ENCODE measurements at places on chromosomes 3 and 15.

- DNase-seq: no peak
Observed at GRCh38 chr3:350871-351371, 154.4 kb downstream of the CHL1 start.

- no peak for DNase-seq
Observed at GRCh38 chr15:59306520-59307164, 66.0 kb downstream of the MYO1E start.

- no peak for DNase-seq
Observed at GRCh38 chr3:45267097-45267496, 41.0 kb upstream of the TMEM158 start.

DNA sequence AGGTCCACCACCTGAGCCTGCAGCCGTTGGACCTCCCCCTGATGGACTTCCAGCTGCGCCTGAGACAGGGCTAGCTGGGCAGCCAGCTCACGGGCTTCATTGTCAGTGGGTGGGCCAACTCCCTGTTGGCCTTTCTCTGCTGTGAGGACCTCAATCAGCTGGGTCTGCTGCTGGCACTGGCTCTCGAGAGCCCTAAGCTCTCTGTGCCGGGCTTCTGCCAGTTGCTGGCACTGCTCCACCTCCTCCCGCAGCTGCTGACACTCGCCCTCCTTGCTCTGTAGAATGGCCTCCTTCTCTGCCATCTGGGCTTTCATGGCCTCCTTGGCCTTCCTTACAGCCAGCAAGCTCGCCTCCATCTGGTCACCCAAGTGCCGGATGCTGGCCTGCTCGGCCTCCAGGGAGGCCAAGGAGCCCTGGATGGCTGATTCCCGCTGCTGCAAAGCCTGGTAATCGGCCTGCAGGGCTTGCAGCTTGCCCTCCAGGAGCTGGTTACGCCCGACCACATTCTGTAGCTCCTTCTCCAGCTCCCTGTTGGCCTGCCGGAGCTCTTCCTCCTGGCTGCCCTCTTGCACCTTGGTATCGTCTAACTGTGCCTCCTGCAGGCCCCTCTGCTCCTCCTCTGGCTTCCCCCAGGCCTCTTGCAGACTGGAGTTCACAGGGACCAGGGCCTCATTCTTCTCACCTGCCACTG lies 23.8 kb downstream of the CXCR6 start:
- no peak for DNase-seq

- DNase-seq: no peak
Observed at GRCh38 chr3:60188803-60189202, 1062.4 kb downstream of the FHIT start.

DNA sequence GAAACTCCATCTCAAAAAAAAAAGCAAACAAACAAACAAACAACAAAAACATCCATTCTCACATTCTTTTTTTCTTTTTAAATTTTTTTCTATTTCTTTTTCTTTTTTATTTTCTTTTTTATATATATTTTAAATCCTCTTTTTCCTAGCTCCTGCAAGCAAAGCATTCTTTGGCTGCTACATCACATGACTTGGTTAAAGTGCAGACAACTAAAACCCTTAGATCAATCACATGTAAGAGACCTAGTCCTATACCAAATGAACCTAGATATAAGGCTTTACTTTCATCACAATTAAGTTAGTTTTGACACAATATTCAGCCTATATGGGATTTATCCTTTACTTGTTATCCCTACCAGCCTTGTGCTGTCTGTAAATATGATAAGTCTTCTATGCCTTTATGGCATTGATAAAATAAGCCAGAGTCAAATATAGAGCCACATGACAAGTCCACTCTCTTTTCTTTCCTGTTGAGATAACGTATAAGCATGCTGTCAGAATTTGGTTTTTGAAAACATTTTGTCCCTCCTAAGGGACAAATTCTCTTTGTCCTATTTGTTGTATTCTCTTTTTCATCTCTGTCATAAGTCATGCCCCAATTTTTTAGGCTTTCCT lies 11.3 kb downstream of the UBR1 start:
- DNase-seq: no peak

DNA sequence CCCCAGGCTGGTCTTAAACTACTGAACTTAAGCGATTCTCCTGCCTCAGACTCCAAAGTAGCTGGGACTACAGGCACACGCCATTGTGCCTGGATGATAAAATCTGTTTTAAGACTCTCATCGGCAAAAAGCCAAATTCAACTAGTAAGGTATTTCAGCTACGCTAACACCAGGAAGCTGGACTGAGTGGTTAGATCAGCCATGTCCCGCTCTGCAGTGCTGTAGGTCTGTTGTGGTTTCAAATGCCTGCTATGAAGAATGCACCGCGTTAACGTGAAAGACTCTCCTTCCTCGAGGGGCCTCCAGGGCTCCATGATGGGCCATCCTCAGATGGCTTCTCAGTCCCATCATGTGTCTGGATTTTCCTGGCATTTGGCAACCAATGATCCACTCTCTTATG lies 70.2 kb downstream of the PCOLCE2 start:
- DNase-seq: no peak

DNA sequence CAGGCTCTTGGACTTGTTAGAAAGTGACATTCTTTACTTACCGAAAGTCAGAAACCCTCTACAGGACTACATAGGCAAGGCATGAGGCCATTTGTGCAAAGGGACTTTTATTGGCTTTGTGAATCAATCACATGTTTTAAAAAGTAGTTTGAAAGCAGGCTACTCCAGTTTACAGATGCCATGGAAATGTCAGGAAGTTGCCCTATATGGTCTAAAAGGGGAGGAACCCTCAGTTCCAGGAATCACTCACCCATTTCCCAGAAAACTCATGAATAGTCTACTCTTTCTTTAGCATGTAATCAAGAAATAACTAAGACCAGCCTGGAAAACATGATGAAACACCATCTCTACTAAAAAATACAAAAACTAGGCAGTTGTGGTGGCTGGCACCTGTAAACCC lies 51.0 kb upstream of the MKRN3 start:
- no peak for DNase-seq

DNA sequence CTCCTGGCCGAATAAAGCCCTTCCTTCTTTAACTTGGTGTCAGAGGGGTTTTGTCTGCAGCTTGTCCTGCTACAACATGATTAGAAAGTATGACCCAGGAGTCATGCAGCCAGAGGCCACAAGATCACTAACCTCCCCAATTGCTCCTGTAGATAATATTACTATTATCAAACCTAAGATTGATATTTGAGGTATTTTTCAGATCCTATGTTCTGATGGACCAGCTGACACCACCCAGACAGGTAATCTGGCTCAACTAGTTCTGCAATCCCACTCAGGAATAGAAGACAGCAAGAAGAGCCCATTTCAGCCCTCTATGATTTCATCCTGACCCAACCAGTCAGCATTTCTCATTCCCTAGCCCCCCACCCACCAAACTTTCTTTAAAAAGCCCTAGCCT lies 23.3 kb upstream of the LIMD1 start:
- no peak for DNase-seq

DNA sequence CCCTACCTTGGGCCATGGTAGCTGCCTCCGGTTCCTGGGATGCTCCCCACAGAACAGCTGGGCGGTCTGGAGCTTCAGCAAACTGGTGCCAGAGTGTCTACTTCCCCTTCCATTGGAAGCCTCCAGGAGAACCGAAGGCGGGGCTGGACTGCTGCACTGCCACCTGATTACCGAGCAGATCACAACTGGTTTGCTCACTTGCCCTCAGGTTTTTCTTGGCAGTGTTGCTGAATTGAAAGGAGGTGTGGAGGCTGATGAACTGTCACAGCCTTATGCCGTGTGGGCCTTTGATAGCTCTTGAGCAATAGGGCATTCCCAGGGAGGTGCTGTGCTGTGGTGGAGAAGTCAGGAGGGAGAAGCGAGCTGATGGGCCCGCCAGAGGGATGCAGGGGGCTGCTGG lies at the start of gene TGM5:
Gene TGM5 (minus strand): TSS at position 95 of the 400 bp plus-strand sequence. CDS start 79 bp downstream, at position 16.
- DNase-seq: no peak

GRCh38 chr3:65595222-65596028 lies 443.3 kb downstream of the MAGI1 start:
- no peak for DNase-seq

GRCh38 chr3:124887177-124887931 lies at the start of gene ITGB5:
Gene ITGB5 (minus strand): TSS chr3:124887365. CDS start chr3:124887000, 365 bp downstream.
- DNase-seq: peak; percentile 4

- DNase-seq: peak; percentile 25
Observed at GRCh38 chr3:64484289-64484992, 203.4 kb downstream of the ADAMTS9 start.

DNA sequence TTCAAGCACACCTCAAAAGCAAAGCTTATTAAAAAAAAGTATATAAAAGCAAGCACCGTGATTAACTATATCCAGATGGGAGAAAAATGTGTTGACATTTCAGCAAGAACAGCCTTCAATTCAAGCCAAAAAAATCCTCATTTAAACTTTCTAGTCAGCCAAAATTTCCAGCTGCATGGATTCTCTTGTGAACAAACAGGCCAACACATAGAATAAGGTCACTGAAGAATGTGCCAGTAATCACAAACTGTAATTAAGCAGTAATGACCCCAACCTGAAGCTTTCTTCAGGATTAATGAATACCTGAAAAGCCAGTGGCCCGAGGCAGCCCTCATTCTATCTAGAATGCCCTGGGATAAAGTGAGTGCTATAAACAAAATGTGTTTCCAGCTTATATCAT lies 130.7 kb upstream of the KCNMB2 start:
- DNase-seq: no peak

DNA sequence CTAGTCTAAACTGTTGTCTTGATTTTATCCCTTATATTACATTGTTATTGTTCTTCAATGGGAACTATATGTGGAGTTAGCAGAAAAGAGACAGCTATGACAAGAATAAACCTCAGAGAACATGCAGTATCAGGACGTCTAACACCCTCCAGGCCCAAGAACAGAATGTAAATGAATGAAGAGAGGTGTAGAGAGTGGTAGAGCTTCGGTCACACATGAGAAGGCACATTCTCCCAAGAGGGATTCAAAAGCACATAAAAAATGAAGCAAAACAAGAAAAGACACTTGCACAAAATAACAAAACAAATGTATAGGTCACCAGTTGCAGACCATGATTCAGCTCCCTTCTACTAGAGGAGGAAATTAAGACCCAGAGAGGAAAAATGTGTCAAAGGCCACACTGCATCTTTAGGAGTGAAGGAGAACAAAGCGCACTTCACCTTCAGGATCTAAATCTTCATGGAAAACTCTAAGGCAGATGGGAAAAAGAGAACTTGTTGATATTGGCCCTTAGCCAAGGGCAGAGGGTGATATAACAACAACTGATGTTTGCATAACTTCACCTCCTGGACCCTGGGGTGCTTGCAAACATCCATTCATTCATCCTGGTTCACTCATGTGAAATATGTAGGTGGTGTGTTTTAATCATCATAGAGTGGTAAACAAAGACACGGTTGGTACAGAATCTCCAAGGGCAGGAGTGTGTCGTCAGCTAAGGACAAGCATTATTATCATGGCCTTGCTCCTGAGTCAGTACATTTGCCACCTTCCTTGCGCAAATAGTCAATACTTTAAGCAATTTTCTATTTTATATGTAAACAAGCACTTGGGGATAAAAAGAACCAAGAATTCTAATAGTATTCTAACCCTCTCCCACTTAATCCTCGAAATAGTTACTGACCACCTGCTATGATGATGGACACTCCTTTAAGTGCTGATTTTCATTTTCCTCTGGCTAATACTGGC lies 8.8 kb downstream of the NEK10 start:
- DNase-seq: peak; percentile 82

- DNase-seq: no peak
Observed at GRCh38 chr3:103894162-103894822, 1459.5 kb downstream of the ZPLD1 start.

GRCh38 chr3:71490692-71491091 lies 92.8 kb downstream of the FOXP1 start:
- no peak for DNase-seq

- no peak for DNase-seq
Observed at GRCh38 chr3:29236146-29236840, 44.6 kb upstream of the RBMS3 start.

GRCh38 chr15:92714477-92715401 lies 59.2 kb upstream of the FAM174B start:
- no peak for DNase-seq

DNA sequence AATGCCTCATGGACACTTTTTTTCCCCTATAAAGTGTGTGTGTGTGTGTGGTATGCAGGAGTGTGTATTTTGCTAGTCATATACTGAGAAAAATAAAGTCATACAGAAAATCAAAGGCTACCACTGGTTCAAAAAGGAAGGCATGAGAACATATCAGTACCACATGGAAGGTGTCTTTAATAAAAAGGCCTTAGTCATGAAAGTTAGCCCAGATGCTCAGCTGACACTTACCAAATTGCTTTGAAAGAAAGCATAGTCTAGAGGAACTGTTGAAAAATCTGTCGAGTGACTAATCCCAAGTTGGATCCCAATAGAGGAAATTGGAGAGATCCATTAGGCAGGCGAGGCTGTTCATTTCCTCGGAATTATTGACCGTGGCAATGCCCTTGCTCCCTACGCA lies 432.9 kb upstream of the CFAP20DC start:
- DNase-seq: no peak

GRCh38 chr3:46649436-46649835 lies 37.1 kb downstream of the FAM240A start:
- DNase-seq: no peak

DNA sequence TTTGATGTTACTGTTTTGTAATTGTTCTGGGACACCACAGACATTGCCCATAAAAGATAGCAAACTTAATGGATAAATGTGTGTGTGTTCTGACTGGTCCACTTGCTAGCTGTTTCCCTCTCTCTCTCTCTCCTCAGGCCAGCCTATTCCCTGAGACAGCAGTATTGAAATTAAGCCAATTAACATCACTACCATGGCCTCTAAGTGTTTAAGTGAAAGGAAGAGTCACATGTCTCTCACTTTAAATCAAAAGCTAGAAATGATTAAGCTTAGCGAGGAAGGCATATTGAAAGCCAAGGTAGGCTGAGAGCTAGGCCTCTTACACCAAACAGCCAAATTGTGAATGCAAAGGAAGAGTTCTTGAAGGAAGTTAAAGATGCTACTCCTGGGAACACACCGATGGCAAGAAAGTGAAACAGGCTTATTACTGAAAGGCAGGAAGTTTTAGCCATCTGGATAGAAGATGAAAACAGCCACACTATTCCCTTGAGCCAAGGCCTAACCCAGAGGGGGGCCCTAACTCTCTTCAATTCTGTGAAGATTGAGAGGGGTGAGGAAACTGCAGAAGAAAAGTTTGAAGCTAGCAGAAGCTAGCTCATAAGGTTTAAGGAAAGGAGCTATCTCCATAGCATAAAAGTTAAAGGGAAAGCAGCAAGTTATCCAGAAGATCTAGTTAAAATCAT lies 295.1 kb downstream of the CHST2 start:
- no peak for DNase-seq

- DNase-seq: no peak
Observed at GRCh38 chr15:85006201-85006600, 24.5 kb downstream of the PDE8A start.

DNA sequence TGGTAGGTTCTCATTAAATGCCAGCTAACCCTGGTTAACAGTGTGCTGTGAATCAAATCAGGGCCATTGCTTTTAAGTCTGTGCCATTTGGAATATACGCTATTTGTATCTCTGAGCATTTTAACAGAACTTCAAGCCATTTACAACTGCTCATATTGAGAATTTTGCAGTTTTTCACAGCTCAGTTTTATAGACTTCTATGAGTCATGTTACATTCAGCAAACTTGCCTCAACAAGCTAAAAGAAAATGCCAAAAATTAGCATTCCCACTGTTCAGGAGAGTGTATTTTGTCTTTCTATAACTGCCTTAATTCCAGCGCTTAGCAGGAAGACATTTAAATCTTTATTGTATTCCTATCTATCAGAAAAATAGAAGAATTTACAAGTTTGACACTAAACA lies 196.4 kb downstream of the GBE1 start:
- DNase-seq: no peak

GRCh38 chr3:188941103-188941502 lies 230.7 kb upstream of the TPRG1 start:
- no peak for DNase-seq
